ENCODE measurements at places on chromosomes 3 and 15. TPM values are rescaled to one million over a fixed set of nuclear protein-coding genes. Genes with fewer than 3 reads are reported as not detected.

The SLC9C1 gene
- not detected for total RNA-seq

DNA sequence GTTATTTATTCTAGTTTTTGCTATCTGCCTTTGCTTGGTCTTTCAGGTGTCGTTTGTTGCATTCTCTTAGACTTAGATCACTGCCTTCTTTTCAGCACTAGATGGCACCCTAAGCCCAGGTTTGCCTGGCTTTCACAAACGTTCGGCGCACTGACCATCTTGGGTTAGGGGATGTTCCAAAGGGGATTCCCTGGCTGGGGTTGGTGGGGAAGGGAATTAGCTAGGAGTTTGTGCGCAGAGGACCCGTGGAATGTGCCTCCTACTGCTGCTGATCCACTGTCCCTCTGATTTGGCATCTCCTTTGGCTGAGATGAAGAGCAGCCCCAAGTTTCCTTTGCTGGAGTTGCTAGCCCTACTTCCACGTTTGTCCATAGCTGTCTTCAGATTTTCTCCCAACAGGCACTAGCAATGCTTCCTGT lies 33.9 kb downstream of the PFN2 start:
- peak; percentile 77 for DNase-seq
- peaks cover 16% of the 10 kb centered on the region for H3K36me3 ChIP-seq
- H3K4me1 ChIP-seq: peaks cover 5% of the 10 kb centered on the region
- H3K4me3 ChIP-seq: peak overlapping the region; percentile 37

The ROBO2 gene
- not detected for total RNA-seq

DNA sequence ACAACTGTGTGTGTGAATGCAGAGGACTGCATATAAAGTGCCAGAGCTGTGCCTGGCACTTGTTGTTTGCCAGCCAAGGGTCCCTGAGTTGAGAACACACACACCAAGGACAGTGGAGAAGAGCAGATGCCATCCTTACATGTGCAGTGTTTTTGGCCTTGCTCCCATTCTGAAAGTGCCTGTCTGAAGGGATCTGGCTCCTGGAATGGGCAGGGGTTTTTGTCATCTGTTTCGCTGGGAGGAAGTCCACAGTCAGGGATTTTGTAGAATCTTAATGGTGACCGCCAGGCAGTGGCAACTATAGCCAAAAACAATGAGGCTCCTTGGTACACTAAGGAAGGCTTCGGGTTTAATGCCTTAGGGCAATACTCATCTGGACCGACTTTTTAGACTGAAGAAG lies 63.7 kb downstream of the DUT start:
- H3K36me3 ChIP-seq: no peaks in the 10 kb centered on the region
- DNase-seq: no peak
- peaks cover 5% of the 10 kb centered on the region for H3K4me1 ChIP-seq
- H3K27ac ChIP-seq: no peak overlapping the region
- H3K27me3 ChIP-seq: no peaks in the 10 kb centered on the region

DNA sequence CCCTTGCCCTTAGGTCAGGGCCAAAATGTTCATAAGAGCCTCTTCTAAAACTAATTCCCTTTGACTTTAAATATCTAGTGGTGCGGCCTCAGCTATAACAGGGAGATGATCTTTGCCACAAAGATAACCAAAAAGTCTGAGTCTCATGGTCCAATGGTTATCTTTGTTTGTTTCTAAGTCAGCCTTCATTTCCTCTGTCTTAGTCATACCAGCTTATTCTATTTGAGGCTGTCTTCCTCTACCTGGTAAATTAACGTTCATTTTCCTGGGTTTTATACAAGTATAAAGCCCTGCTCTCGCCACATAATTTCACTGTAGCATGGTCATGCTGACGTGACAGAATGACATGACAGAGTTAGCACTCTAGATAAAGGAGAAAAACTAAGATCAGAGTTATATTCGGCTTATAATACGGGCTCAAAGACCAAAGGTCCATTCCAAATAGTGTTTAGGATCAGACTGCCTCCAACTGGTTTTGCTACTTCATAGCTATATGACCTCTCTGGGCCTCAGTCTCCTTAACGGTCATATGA lies 18.4 kb downstream of the ZNF860 start:
- H3K36me3 ChIP-seq: no peaks in the 10 kb centered on the region
- H3K27ac ChIP-seq: no peak overlapping the region
- no peak overlapping the region for H3K4me3 ChIP-seq
- DNase-seq: no peak
- no peaks in the 10 kb centered on the region for H3K4me1 ChIP-seq

Data from PC-3 (cell line).